ENCODE measurements at places on chromosomes 4 and X. TPM values are rescaled to one million over a fixed set of nuclear protein-coding genes. Genes with fewer than 3 reads are reported as not detected.

DNA sequence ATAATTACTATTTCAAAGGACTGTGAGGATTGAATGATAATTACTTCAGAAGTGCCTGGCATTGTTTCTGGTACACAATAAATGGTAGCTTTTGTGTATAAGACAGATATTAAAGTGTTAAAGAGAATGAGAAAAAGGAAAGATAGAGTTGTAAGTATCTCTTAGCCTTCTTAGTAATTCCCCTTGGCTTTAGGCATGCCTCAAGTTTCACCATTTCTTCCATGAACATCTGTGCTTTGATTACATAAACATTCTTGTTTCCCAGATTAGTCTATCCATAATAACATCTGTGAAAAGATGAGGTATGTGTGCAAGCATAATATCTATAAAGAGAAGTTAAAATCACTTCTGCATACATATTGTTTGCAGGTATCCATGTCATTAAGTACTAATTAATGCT is 230.9 kb upstream of the TEX13A start:
- no peak for DNase-seq

- no peak for DNase-seq
Observed at GRCh38 chrX:57453901-57454300, 137.9 kb upstream of the ZXDB start.

DNA sequence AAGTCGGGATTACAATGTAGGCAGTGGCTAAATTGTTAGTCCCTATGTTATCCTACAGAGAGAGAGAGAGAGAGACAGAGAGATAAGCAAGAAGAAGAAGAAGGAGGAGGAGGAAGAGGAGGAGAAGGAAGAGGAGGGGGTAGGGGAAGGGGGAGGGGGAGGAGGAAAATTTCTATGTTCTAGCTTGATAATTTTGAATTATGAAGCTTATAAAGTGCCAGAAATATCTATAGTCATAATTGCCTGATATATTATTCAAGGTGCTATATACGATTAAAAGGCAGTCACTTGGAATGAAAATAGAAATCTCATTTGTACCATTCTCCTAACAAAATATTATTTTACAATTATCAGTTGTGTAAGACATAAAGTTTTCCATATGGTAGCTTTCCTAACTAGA is 122.4 kb upstream of the PRR32 start:
- no peak for DNase-seq

DNA sequence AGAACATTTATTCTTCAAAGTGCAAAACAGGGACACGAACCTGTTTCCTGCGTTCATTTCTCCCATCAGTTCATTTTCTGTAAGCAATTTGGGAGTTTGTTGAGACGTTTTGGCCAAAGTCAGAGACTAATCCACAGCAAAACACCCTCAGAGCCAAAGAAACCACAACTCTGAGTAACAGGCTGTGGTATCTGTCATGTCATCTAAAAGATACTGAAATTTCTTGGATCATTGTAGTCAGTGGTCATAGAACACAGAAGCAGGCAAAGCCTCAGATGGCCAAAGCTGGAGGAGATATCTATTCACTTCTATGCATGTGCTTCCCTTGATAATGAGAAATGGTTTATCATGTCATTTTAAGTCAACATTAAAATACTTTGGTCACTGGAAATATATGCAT is 485.6 kb upstream of the GALNT7 start:
- DNase-seq = no peak

DNA sequence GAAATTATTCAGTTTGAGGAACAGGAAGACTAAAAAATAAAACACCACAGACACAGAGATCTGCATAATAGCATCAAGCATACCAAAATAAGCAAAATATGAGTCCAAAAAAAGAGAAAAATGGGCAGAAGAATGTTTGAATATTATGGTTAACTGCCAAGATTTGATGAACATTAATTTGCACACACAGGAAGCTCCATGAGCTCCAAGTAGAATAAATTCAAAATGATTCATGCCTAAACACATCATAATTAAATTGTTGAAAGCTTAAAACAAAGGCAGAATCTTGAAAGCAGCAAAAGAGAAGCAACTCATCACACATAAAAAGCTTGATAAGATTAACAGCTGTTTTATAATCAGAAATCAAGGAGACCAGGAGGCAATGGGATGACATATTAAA is 156.6 kb upstream of the ARSJ start:
- peak; percentile 12 for DNase-seq

- no peak for DNase-seq
Observed at GRCh38 chr4:112700679-112701078, 63.7 kb downstream of the LARP7 start.

- no peak for DNase-seq
Observed at GRCh38 chr4:120850018-120850599, 72.4 kb downstream of the PRDM5 start.

GRCh38 chrX:133302775-133303445 is 84.8 kb upstream of the TFDP3 start:
- DNase-seq = no peak

- DNase-seq = no peak
Observed at GRCh38 chr4:145414226-145414625, 67.4 kb upstream of the SMAD1 start.

DNA sequence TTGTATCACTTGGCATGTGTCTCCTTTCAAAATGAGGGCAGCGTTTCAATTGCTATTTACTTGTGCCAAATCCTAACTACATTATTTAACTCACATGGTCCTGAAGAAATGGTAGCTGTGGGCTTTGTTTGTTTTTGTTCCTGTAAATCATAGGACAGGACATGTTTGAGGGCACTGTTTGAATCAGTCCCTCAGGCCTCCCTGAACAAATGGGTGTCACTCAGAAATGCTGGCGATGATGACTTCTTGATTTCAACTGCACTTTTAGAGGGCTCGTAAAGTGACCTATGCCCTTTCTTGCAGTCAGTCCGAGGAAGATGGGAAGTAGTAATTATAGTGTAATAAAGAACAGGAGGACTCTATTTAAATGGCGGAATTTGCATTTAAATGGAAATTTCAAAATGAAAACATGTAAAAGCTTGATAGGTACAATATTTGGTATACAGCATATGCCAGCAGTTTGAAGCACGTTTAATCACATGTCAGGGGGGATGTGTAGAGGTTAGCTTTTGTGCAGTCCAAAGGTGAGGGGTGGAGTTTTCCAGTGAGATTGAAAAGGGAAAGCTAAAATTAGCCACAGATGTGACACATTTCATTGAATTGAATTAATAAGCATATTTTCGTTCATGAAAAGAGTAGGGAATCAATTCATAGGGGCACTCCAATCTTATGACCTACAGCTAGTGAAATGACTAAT is 1958.7 kb upstream of the IGFBP7 start:
- no peak for DNase-seq

DNA sequence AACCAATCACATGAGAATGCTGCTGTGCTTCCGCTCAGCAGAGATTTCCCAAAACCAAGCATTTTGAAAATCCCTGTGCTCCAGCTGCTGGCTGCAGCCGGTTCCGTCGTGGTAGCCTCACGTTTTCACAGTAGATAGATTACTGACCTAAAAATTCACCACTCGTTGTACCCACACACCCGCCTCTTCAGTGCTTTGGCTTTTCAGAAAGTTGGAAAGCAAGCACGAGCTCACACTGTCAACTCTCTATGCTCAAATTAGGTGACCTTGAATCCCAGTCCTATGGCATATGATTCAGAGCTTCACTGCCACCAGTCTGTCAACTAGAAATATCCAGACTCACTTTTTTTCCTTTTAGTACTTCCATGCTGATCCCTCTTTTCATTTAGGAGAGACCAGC is 168.9 kb downstream of the DCTD start:
- no peak for DNase-seq

DNA sequence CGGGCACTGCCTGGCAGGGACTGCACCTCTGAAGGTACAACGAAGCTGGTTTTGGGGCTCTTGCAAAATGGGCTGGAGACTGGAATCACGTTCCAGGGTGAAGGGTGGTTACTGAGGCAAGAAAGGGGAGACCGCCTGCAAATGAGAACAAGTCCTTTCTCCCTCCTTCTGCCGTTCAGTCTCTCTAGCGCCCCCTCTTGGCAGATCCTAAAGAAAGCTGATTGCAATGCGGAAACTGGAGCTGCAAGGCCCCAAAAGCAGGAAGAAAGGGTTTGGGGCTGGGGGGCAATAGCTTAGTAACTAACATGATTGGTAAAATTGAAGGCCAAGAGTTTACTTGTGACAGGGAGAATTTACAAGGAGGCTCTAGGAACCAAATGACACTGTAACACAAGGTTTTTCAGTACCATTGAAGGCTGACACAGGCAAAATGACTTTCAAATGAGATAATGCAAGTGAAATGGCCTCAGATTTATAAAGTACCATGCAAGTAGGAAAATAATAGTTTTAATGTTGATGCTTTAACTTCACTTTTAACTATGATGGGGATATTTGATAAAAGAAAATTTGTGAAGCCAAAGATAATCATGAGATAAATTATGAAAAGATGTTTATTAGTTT is 222.7 kb upstream of the HAND2 start:
- DNase-seq = no peak

DNA sequence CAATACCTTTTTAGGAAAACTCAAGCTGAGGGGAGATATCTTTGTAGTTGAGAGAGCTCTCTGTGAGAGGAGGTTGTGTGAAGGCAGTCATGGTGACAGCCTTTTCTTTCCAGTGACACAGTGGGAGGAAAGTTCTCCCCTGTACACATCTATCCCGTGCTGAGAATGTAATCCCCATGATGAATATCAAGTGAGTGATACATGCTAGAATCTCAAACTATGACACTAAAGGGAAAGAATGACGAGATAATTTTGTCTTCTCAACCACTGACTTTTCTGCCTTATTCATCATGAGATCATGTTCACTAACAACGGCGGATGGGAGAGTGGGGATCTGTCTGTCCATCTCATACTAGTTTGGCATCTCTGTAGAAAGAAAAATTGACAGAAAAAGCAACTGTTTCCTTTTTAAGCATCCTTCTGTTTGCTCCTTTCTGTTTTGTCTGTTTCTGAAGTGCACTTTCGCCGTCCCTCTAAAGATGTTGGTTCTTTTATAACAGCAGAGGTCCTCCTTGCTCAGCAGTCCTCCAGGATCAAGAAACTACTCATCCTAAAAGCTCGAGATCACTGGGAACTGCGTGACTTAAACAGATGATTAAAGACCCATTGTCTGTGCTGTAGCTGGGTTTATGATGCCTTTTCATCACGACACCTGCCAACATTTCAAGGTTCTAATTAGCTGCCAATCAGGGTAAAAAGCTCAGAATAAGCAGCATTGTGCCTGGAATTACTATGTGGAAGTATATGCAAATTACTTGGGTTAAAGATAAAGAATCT is 137.6 kb downstream of the DCK start:
- DNase-seq = no peak

DNA sequence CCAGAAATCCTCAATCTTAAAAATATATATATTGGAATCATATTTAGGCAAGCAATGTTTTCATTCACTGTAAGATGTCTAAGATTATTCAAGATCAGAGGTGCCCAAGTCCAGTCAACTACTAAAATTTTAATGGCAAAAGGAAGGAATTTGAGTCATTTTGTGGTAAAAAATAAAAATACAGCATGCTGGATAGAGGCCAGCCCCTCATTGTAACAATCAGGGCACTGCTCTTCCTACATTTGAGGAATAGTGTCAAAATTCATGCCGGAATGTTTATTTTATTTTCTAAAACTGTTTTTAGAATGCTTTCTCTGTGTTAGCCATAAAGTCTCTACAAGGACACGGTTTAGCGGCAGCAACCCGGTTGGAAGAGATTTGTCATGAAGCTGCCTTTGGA is 49.9 kb upstream of the SRD5A3 start:
- DNase-seq = no peak

GRCh38 chr4:3267576-3268394 is 18.8 kb downstream of the MSANTD1 start:
- no peak for DNase-seq

DNA sequence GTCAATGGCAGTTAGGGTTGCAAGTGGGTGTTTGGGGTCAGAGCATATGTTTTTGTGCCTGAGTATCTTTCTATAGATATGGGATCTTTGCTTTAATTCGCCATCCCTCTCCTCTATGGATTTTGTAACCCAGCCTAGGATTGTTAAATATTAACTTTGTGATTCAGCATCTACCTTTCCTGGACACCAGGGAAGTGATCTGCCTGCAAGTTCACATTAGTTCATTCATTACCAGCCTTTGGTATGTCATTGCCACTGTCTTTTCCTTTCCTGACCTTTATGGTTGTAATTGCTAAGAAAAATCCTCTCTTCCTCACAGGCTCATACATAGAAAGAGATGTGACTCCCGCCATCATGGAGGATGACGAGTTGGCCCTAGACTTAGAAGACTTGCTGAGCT is 73.8 kb downstream of the KIT start:
- no peak for DNase-seq

GRCh38 chrX:139078761-139079280 is 367.3 kb upstream of the FGF13 start:
- DNase-seq = no peak

DNA sequence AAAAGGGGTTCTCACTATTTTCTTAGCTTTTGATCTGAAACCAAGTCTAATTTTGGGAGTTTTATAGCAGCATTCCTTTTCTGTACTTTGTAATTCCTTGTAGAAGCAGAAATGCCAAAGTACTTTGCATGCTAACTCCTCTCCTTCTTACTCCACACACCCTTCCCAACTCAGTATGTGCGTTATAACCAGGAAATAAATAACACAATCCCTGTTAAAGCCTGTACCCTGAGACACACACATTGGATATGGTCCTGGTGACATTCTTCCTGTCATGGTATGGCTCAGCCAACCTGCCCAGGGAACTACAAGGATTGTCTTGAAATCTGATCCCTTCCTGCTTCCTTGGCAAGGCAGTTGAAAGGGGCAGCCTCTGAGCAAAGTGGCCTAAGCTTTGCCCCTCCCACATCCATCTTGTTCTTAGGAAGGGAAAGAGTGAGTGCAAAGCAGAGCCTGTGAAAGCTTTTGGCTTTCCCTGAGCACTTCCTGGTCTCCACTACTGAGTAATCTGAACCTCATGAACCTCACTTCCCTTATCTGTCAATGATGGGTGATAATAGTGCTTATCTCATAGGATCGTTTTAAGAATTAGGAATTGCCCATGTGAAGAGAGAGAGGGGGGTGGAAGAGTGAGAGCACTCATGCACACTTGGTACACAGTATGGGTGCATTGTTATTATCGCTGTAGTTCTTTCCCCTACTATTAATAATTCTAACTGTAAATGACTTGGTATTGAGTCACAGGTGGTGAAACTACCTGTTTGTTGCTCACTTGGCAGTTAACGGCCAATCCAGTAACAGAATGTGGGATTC is 109.3 kb downstream of the AFF2 start:
- DNase-seq = no peak

DNA sequence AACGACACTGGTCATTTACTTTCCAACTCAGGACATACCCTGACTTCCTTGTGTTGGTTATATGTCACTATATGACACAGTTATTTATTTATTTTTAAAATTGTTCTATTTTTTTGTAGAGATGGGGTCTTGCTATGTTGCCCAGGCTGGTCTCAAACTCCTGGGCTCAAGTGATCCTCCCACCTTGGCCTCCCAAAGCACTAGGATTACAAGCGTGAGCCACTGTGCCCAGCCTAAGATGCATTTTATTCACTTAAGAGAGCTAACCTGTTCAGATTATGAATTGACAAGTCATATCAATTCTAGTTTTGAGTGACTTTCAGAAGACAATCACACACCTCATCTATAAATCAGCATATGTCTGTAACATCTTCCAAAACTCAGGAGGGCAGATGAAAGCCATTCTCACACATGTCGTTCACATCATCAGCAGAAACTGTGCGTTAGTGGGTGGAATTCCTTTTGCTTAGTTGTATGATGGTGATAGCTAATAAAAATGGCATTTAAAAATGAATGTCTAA is 9.4 kb upstream of the RHOH start:
- DNase-seq = no peak

TMPRSS11D gene
- 0.36 TPM for polyA plus RNA-seq

SOD3 gene
- 18.7 TPM for polyA plus RNA-seq

ADGRL3 gene
- polyA plus RNA-seq = 11.6 TPM

ENPP6 gene
- polyA plus RNA-seq = 1.00 TPM

PLS3 gene
- 352 TPM for polyA plus RNA-seq

NKAP gene
- polyA plus RNA-seq = 12.1 TPM

NEUROG2 gene
- not detected for polyA plus RNA-seq

All from right lung (tissue), 10 donors.